Activated T-cell treated with anti-CD3 and anti-CD28 coated beads for 4 hours (primary cell): ENCODE measurements at places on chromosomes 1 and 21.

DNA sequence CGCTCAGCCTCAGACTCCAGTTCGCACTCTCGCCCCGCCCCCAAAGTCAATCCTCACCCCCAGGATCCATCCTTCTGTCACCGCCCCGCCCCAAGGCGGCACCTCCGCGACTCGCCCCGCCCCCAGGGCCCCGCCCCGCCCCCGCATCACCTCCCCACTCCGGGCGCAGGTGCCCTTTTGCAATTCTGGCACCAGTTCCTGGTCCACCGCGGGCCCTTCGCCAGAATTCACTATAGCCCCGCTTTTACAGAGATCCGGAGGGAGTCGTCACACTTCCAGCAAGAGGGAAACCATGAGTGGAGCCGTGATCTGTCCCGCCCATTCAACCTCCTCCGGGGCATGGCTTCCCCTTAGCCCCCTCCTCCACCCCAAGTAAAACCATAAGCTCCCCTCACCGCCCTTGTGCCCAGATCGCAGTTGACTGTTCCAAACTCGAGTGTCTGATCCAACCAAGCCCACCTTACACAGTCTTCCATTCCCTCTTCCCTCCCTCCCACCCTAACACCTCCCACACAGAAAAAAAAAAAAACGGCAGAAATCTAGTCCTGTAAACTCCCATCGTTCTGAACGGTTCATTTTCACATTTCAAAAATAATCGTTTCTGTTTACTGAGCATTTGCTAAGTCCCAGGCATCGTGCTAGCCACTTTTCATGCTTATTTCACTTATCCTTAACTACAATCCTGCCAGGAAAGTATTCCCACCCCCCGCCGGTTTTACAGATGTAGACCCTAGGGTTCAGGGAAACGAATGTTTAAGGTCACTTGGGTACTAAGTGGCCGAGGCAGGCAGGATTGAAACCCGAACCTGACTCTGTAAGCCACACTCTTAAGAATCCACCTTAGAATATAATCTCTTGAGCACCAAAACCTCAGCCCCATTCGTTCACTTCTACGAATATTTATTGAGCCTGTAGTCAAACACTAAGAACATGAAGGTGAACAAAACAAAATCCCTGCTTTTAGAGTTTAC is 1.3 kb upstream of the DNAJC16 start:
- no peak for DNase-seq

DNA sequence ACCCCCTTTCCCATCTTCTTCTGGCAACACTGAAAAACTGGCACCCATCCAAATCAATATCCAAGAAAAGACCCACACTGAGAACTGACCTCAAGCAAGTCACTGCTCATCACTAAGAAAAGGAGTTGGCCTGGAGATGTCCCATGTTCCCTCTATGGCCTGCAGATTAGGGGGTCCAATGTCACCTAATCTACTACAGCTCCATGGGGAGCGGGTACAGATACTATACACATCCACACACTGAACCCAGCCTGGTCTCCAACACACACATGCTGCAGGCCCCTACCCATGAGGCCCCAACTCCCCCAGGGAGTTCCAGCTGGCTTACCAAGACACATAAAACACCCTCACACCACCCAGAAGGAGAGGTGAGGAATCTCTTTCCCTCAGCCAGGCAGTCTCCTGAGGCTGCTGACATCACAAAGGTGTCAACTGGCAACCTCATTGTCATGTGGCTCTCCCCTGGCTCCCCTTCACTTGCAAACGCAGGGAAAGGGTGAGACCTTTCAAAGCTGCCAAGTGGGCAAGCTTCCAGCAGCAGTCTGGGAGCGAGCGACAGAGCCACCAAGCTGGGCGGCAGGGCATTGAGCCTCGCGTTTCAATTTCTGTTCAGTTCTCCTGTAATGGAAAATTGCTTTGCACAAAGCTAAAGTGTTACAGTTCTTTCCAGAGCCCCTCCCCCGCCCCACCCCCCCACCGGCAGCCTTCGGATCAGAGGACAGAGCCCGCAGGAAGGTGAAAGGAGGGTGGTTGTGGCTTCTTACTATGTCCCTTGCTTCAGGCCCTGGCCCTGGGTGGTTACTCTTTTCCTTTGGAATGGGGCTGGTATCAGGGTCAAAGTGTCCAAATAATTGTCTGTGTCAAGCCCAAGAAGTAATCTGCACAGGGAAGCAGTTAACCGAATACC is at the start of gene LRRC52:
Gene LRRC52 (plus strand): TSS at position 469 of the 907 bp plus-strand sequence. CDS start 297 bp downstream, at position 766.
- no peak for DNase-seq

GRCh38 chr1:101407505-101408211 is 170.8 kb downstream of the S1PR1 start:
- DNase-seq = no peak

DNA sequence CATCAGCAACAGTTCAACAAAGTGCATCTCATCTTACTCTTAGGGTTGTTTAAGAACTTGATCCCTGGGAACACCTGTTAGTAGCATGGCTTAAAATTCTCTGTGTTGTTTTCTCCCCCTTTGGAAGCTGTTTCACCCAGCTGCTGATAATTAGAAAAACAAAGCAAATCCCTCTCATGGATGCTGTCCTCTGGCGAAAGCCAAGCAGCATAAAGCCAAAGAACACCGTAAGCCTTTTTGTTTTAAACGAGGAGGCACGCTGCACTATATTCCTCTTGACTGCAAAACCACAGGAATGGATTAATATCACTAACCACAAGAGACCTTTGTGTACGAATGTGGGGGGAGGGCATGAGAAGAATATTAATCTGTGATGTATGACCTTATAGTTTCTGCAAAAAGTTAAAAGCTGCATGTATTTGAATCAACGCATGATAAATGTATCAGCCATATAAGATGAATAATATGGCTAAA is 923.2 kb downstream of the LTN1 start:
- no peak for DNase-seq

- no peak for DNase-seq
Measured at GRCh38 chr1:212584092-212584886, 24.3 kb upstream of the ATF3 start.

GRCh38 chr1:159205225-159205624 is 550 bp downstream of the ACKR1 start:
- no peak for DNase-seq

DNA sequence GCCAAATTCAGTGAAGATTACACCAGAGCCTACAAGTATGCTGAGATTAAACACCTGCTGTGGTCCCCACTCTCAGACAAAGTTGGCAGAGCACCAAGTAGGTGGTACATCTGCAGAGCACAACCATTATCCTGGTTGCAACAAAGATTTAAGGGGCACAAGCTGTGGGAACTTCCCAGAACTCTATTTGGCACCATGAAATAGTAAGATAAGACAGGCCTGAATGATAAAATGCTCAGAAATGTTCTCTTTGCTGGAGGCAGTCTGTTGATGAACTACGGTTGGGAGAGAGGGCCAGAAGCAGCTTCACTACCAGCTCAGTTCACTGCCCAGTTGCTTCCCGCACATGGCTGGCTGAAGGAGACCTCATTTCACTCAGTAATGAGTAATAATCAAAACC is 19.9 kb downstream of the RPL5 start:
- DNase-seq = no peak
